ENCODE measurements at places on chromosomes 5 and 9. TPM values are rescaled to one million over a fixed set of nuclear protein-coding genes. Genes with fewer than 3 reads are reported as not detected.

DNA sequence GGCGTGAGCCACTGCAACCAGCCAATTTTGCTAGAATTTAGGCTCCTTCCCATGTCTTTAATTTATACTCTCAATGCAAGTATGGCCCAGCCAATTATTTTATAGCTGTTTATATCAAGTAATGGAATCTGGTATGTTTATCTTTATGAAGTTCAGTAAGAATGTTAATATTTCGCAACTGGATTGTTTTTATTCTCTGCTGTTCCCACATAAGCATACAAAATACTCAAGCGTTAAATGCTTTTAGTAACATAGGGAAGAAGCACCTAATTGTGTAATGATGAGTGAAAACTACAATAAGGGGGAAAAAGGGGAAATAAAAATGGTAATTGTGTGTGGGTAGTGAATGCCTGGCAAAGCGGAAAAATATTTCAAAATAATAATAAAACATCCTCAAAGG, 21.3 kb downstream of the PWWP2A start:
- no peak for DNase-seq
- peaks cover 20% of the 10 kb centered on the region for H3K36me3 ChIP-seq
- H3K27me3 ChIP-seq, result no peaks in the 10 kb centered on the region

DNA sequence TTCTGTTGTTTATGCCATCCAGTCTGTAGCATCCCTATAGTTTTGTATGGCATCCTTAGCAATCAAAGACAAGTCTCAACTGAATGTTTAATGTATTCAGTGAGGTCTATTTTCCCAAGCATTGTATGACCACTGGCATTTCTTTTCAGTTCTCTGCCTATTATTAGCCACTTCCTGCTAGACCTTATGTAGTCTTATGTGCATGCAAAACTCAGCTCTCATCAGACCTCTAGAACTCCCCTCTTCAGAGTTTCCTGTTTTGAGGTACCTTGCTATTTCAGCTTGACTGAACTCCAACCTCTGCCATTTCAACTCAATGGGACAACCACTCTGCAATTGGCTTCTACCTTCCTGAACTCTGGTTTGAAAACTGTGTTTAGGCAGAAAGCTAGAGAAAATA, 113.2 kb downstream of the SLC25A46 start:
- no peak for DNase-seq
- H3K4me3 ChIP-seq, result no peak overlapping the region
- no peaks in the 10 kb centered on the region for H3K27me3 ChIP-seq
- H3K4me1 ChIP-seq, result no peaks in the 10 kb centered on the region
- no peak overlapping the region for H3K27ac ChIP-seq
- H3K36me3 ChIP-seq, result no peaks in the 10 kb centered on the region

GRCh38 chr5:175813943-175814630, 57.3 kb upstream of the CPLX2 start:
- H3K36me3 ChIP-seq, result no peaks in the 10 kb centered on the region
- H3K4me3 ChIP-seq, result no peak overlapping the region
- H3K27ac ChIP-seq, result no peak overlapping the region
- no peaks in the 10 kb centered on the region for H3K4me1 ChIP-seq
- peaks cover 17% of the 10 kb centered on the region for H3K27me3 ChIP-seq

Gene NR2F1
- 35.4 TPM for total RNA-seq

Gene INSL4
- not detected for total RNA-seq

Gene PLPP7
- 3.6 TPM for total RNA-seq

Gene SPATA31C1
- total RNA-seq, result not detected

Measured in progenitor cell of endocrine pancreas (in vitro differentiated cells).